ENCODE measurements at places on chromosomes 2 and 18.

GRCh38 chr18:35717182-35717581 lies 135.6 kb downstream of the GALNT1 start:
- DNase-seq: no peak

- no peak for DNase-seq
Observed at GRCh38 chr2:212177724-212178123, 360.9 kb downstream of the ERBB4 start.

DNA sequence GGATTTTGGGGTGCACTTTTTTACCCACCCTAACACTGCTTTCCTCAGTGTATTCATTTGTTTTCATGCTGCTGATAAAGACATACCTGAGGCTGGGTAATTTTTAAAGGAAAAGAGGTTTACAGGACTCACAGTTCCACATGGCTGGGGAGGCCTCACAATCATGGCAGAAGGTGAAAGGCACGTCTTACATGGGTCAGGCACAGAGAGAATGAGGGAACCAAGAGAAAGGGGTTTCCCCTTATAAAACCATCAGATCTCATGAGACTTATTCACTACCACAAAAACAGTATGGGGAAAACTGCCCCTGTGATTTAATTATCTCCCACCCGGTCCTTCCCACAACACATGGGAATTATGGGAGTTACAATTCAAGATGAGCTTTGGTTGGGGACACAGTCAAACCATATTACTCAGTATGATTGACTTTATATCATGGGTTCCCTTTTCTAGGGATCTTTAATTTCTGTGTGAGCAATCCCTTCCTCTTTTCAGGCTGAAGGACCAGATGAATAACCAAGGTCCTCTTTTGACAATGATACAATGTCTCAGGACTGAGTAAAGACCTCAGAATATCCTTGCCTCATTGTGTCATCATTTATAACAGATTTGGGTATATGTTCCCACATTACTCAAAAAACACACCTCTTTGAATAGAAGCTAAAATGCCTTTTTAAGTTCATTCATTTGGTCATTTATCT lies 100.1 kb upstream of the TRIB2 start:
- no peak for DNase-seq

GRCh38 chr2:12271589-12271984 lies 445.1 kb upstream of the TRIB2 start:
- no peak for DNase-seq

- DNase-seq: peak; percentile 17
Observed at GRCh38 chr18:11366410-11366809, 217.0 kb upstream of the PIEZO2 start.

- no peak for DNase-seq
Observed at GRCh38 chr2:138724327-138724726, 55.9 kb downstream of the NXPH2 start.

GRCh38 chr2:190458352-190459107 lies 50.4 kb downstream of the MFSD6 start:
- no peak for DNase-seq

DNA sequence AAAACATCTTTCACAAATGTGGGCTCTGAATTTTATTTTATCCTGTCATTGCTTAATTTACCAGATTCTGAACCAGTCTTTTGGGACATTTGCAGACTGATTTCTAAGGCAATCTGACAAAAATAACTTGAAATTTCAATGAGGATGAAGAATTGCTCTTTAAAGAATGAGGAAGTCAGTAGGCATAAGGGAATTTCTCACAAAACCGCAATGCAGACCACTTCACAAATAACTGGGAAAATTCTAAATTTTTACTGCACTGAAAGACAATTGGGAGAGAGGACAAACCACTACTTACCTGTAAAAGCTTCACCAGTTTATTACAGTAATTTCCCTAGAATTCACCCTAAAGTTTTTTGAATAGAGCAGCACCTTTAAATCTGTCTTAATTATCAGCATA lies 736.3 kb downstream of the NRXN1 start:
- DNase-seq: no peak

DNA sequence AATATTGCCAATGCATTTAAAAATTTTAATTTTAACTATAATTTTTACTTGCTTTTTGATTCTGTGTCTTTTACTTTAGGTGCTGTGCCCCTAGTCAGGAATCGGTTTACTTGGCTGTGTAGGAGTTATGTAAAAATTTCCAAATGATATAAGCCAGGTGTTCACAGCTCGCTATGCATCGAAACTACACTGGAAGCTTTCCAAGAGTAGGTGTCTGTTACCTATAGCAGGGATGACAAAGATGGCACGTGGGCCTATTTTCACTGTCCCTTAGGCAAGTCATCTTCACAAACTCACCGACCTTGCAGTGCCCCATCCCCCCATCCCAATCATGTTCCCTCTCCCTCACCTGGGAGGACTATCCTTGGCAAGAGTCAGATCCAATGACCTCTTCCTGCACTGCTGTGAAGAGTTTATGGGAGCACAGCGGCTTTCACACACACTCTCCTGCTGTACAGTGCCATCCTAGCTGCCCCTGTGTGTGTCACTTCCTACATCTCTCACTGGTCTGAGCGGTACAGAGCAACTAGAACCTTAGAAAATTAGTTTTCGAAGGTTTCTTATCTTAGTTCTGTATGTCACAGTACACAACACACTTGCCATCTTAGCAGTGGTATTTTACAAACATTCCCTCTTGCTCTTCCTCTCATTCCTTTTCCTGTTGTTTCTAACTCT lies 49.2 kb upstream of the NAB1 start:
- DNase-seq: no peak

- DNase-seq: no peak
Observed at GRCh38 chr2:8232871-8233270, 449.0 kb upstream of the ID2 start.

DNA sequence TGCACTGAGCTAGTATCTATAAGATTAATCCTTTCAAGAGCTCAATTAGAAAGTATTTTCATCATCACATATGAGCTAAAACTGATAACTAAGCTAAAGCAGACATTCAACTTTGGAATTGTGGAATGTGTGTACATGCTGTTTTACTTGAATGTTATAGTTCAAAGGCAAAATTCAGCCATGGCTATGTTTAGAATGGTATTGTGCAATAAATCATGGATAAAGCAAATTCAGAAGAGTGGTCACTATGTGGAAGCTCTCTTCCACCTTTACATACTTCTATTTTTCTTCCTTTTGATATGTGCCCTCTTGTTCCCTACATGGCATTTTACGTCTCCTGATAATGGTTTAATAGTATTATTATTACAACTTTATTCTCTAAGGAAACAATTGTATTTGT lies 1366.3 kb upstream of the LRRTM1 start:
- DNase-seq: no peak

DNA sequence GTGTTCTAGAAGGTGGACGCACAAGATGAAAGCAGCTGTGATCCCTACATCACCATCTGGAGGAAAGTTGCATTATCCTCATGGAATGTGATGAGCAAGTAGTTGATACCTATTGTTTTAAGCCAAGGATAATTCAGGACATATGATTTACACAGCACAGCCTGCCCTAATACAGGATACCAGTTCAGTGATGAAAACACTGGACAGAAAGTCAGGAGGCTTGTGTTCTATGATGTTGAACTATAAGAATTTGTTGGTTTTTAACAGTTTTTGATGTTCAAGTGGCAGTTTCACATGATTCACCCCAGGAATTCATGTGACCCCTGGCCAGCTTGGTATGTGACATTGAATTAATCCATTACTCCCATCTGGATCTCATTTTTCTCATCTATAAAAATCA lies 6.2 kb upstream of the CHST10 start:
- DNase-seq: no peak

DNA sequence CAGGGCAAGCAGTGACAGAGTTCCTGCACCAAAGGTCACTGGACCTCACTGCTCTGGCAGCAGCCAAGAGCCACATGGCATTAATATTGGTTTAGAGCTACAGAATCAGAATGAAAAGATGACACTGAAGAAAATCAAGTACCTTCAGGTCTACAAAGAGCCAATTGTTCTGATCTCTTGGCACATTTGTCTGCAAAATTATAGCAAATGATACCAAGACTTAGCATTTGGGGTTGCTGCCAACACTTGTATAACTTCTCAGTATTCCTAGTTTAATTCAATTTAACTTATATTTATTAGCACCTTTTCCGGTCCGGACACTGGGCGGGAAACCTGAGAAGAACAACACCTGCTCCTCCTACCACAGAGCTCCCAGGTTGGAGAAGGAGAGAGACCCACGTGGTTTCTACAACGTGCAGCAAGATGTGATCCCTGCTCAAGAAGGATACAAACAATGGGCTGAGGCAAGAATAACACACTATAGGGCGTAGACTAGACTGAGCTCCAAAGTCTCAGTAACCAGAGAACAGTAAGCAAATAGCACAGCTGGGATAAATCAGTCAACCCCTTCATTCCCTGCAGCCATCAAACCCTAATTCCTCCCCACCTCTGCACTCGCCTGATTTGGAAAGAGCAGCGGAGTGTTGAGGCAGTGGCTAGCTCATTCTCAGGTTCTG lies 2.4 kb downstream of the LRRC30 start:
- no peak for DNase-seq

Measured in hepatic stellate cell (primary cell).